Tibial nerve (tissue), 4 donors: ENCODE measurements at places on chromosomes 12 and 14.

GRCh38 chr12:95582230-95583058 lies 31.2 kb upstream of the USP44 start:
- DNase-seq = no peak
- H3K4me1 ChIP-seq = no peaks in the 10 kb centered on the region
- no peak overlapping the region for H3K4me3 ChIP-seq
- no peak overlapping the region for H3K27ac ChIP-seq
- H3K36me3 ChIP-seq = no peaks in the 10 kb centered on the region

- no peak overlapping the region for H3K4me3 ChIP-seq
- H3K36me3 ChIP-seq = no peaks in the 10 kb centered on the region
- H3K27ac ChIP-seq = no peak overlapping the region
- H3K27me3 ChIP-seq = peaks cover 60% of the 10 kb centered on the region
- no peak for DNase-seq
Measured at GRCh38 chr14:69483765-69484443, 624 bp upstream of the PLEKHD1 start.

GRCh38 chr12:52178984-52179383 lies 12.8 kb downstream of the KRT80 start:
- H3K27ac ChIP-seq = no peak overlapping the region
- H3K36me3 ChIP-seq = no peaks in the 10 kb centered on the region
- H3K4me3 ChIP-seq = no peak overlapping the region
- H3K4me1 ChIP-seq = no peaks in the 10 kb centered on the region
- H3K27me3 ChIP-seq = no peaks in the 10 kb centered on the region
- no peak for DNase-seq

GRCh38 chr14:103832046-103832445 lies 15.3 kb downstream of the PPP1R13B start:
- H3K36me3 ChIP-seq = no peaks in the 10 kb centered on the region
- no peak for DNase-seq
- H3K27ac ChIP-seq = no peak overlapping the region
- no peaks in the 10 kb centered on the region for H3K4me1 ChIP-seq
- no peak overlapping the region for H3K4me3 ChIP-seq

GRCh38 chr12:1093166-1093751 lies 102.2 kb downstream of the ERC1 start:
- no peak overlapping the region for H3K4me3 ChIP-seq
- H3K4me1 ChIP-seq = no peaks in the 10 kb centered on the region
- H3K36me3 ChIP-seq = no peaks in the 10 kb centered on the region
- H3K27me3 ChIP-seq = no peaks in the 10 kb centered on the region

DNA sequence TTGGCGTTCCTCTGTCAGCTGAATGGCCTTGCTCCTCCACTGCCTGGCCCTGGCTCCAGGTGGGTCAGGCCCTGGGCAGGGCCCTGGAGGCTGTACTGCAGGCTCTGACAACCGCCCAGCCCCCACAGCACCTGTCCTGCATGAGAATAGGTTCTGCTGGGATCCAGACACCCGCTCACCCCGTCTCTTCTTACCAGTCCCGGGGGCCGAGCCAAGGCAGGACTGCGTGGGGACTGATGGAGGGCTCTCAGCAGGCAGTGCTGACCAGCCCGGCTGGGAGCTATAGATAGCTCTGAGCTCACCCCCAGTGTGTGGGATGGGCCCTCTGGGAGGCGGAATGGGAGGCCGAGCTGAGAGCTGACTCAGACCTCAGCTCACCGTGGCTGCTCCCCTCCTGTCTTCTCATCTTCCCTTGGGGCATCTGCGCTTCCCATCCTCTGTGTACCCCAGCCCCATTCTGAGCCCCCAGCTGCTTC lies 39.6 kb downstream of the TEAD4 start:
- no peak overlapping the region for H3K27ac ChIP-seq
- no peaks in the 10 kb centered on the region for H3K27me3 ChIP-seq
- H3K4me3 ChIP-seq = no peak overlapping the region
